Ureter (tissue), 1 donor: ENCODE measurements at places on chromosomes 12 and 14. TPM values are rescaled to one million over a fixed set of nuclear protein-coding genes. Genes with fewer than 3 reads are reported as not detected.

CD163L1 gene
- 1.1 TPM for total RNA-seq

TMEM120B gene
- 16.7 TPM for total RNA-seq

TSPAN19 gene
- not detected for total RNA-seq

CLEC9A gene
- 0.57 TPM for total RNA-seq

NUAK1 gene
- 16.0 TPM for total RNA-seq

KRT75 gene
- not detected for total RNA-seq

OAS2 gene
- total RNA-seq: 27.5 TPM

BIN2 gene
- 5.0 TPM for total RNA-seq

CCDC38 gene
- not detected for total RNA-seq

TBX5 gene
- total RNA-seq: 0.10 TPM

KCNH3 gene
- total RNA-seq: 1.1 TPM

GLIPR1L1 gene
- total RNA-seq: not detected

RTL1 gene
- not detected for total RNA-seq

BATF gene
- 19.4 TPM for total RNA-seq
